Activated CD8-positive, alpha-beta memory T cell treated with anti-CD3 and anti-CD28 coated beads for 4 hours (primary cell): ENCODE measurements at places on chromosomes 6 and 20.

DNA sequence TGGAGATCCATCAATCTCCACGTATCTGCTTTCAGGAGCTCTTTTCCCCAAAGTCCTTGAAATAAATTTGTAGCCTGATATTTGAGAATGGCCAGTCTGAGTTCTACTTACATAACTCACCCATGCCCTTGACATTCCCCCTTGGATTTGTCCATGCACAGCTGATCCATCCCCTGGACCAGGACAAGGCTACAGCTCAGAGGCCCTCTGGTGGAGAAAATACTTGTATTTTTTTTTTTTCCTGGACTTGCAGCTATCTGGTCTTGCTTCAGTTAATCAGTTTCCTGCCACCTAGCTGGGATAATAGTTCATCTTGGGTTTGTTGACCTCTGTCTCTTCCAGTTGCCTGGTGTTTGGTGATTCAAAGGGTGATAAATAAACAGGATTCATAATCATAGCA lies 467.6 kb downstream of the DHX35 start:
- DNase-seq: no peak

DNA sequence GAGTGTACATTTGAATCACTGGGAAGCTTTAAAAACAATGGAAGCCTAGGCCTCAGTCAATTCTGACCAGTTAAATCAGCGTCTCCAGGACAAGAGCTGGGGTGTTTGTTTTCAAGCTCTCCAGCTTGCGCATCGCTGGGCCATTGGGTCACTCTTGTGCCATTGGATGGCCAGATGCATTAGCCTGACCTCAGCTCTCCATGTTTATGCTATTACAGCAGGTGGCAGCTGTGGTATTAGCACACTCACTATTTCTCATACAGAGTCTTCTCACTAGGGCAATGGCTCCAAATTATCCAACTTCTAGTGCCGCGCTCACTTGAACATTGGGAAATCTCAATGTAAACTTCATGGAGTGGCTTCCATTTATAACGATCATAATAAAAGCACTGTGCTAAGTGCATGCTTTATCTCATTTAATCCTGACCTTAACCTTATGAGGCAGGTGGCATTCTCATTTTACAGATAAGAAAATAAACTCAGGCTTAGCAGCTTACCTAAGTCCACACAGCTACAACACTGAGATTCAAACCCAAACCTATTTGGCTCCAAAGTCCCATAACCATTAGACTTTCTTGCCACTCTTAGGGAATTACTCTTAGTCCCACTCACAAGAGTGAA lies 108.8 kb downstream of the PPP1R14C start:
- no peak for DNase-seq

DNA sequence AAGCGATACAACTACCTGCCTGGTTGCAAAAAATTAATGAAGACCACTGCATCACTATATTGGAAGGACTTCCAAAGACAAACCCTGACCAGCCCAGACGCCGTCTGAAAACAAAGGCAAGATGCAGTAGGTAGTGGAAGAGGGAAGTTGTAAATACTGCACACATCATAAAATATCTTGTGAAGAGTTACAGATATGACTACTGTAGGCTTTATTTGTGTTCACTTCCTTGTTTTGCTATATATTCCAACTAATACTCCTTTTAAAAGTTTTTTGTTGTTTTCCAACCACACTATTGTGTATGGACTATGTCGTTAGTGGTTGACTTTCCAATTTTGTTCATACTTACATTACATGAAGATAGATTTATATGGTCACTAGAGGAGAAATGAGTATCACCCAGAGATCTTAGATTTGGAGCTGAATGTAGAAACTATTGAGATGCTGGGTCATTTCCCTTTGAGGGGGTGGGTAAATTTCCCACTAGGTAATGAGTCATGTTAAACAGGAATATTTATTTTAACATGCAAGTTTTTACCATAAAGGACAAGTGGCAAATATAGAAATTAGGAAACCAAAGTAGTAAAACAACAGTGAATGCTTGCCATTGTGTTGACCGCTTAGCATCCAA lies 16.6 kb upstream of the TXLNB start:
- DNase-seq: no peak

DNA sequence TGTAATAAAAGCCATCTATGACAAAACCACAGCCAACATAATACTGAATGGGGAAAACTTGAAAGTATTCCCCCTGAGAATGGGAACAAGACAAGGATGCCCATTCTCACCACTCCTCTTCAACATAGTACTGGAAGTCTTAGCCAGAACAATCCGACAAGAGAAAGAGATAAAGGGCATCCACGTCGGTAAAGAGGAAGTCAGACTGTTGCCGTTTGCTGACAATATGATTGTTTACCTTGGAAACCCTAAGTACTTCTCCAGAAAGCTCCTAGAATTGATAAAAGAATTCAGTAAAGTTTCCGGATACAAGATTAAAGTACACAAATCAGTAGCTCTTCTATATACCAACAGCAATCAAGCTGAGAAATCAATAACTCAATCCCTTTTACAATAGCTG lies 14.0 kb upstream of the RUNX2 start:
- DNase-seq: no peak

GRCh38 chr6:37822851-37823682 lies 3.5 kb downstream of the ZFAND3 start:
- peak; percentile 22 for DNase-seq

DNA sequence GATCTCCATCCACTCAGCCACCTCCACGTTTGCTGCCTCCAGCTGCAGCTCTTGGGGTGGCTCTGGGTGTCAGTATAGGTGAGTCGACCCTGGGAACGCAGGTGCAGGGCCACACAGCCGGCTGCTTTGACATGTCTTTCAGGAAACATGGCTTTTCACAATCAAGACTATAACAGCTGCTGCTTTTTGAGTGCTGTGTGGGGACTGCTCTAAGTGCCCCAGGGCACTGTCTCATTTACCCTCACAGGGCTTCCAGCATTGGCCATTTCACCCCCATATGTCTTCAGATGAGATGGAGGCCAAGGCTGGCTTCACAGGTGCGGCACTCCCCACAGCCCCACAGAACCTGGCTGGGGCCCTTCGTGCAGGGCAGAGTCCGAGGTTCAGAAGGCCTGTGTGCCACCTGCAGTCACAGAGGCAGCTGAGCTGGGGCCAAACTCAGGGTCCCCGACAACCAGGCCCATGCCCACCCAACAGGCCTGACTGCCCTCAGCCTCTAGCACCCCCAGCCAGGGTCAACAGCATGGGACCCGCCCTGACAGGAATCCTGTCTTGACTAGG lies 14.9 kb upstream of the CST7 start:
- DNase-seq: no peak

DNA sequence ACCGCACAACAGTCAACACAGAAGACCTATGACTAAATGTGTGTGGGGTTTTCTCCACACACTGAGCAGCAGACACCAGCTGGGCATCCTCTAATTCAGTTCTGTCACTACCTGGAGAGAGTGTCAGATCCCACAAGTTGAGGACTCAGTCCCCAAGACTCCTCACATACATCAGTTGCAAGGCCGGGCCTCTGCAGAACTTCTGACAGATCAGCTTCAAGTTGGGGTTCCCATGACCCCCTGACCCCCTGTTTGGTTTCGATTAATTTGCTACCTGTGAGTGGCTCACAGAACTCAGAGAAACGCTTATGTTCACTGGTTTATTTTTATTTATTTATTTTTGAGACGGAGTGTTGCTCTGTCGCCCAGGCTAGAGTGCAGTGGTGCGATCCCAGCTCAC lies 3.2 kb upstream of the NINL start:
- no peak for DNase-seq

- no peak for DNase-seq
These were observed 31.6 kb downstream of the TFAP2D start for GRCh38 chr6:50744976-50745375.

DNA sequence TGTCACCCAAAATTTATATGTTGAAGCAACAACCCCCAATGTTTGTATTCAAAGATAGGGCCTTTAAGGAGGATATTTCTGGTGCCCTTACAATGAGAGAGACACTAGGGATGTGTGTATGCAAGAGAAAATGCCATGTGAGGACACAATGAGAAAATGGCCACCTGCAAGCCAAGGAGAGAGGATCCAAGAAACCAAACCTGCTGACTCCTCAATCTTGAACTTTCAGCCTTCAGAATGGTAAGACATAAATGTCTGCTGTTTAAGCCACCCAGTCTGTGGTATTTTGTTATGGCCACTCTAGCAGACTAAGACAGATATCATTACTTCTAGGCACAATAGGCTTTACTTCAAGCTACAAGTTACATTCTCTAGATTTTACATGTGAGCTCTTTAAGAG lies 1145.1 kb upstream of the MAP3K7 start:
- DNase-seq: no peak

GRCh38 chr6:24574809-24575208 lies 71.2 kb downstream of the KIAA0319 start:
- no peak for DNase-seq

- no peak for DNase-seq
These were observed 27.2 kb upstream of the SYNJ2 start for GRCh38 chr6:157954150-157955117.

DNA sequence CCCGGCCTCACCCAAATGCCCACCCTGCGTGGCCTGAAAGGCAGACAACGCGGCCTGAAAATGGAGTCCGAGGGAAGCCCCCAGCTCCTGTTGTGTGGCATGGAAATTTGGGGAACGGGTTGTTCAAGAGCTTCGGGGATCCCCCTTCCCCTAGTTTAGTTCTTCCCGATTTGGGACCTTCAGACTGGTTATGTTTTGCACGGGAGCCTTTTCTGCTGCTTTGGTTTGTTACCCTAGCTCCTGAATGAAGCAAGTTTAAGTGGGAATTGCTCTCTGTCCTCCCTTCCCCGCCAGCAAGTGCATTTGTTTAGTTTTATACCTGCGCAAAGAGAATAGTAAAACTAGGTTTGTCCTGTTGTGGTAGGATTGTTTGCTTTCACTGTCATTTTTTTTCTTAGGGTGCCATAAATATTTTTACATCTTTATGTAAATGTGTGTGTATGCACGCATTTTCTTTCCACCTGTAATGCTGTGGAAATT lies 604 bp downstream of the SH3BGRL2 start:
- no peak for DNase-seq

DNA sequence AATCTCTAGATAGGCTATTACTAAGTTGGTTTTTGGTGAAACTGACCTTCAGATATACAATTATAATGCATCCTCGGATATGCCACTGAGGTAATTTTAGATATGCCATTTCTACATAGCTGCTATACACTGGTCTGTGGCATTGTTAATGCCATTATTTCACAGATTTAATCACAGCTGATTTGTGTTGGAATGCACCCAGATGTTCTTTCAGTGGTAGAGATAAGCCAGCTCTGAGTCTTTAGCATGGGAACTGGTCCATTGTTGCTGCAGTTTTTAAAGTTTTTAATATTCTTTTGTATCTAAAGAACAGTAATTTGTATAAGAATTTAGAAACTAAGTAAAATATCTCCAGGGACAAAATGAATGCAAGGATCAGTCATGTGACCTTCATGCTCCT lies 6.8 kb downstream of the TMX4 start:
- no peak for DNase-seq
